BJ (cell line): ENCODE measurements at places on chromosomes 13 and 19.

GRCh38 chr19:41527089-41527488, 48.9 kb upstream of the CEACAM21 start:
- no peak for DNase-seq

DNA sequence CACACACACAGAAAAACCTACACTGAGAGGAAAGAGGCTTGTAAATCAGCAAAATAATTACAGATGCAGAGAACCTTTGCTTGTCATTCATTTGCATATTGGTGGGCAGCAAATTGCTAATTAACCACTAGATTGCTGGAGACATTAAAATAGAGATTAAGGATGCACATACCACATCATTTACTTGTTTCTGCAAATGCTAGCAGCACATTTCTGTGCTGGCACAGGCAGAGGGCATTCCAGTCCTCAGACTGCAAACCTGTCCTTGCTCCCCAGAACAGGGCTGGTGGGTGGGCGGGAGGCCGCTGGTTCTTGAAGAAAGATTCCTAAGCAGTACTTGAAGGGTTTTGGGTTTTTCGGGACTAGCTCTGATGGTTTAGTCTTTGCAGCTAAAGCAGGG, 941 bp upstream of the SIAH3 start:
- no peak for DNase-seq

DNA sequence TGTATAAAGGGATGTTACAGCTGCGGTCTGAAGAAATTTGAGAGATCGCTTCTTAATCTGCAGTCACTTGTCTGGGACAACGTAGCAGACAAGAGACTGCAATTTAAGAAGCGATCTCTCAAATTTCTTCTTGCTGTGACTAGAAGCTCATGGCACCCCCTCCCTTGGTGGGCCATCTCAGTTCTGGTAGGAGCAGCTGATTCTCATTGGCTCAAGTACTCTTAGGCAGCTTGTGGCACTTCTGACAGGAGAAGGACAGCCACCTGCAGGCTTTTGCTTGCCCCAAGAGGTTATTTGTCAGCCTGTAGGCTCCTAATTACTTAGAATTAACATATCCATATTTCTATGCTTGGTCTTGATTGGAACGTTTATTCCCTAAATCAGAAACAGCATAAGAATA, 503.0 kb downstream of the DCT start:
- DNase-seq, result no peak

DNA sequence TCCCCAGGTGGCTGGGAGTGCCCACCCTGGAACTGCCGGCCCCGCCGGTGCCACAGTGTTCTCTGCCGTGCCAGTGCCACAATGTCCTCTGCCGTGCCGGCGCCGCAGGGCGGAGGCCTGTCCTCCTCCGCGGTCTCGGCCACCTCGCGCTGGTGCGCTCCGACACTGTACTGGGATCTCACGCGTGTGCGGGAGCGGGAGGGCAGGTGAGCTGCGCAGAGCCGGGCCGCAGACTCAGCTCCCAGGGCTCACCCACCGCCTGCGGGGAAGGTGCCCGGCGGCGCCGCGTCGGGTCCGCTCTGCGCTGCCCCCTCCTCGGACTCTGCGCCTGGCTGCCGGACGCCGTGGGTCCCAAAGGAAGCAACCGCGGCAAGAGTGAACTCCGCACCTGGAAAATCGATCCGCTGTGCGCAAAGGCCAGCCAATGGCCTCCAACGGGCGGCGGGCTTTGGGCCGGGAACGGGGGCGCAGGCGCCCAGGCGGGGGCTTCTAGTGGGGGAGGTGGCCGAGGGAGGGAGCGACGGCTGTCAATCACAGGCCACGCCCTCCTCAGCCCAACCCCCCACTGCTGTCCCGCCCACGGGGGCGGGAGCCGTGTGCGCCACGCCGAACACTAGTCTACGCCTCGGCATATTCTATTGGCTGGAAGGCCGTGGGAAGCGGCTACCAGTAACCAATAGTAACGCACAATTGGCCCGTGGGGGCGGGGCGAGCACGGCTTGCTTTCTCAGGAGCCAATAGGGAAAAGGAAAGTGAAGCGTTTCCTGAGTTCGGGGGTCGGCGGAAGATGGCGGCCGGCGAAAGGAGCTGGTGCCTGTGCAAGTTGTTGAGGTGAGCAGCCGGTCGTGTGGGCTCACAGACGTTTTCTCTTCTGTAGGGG, at the start of gene ALG11:
Gene ALG11 (plus strand): TSS at position 767 of the 880 bp plus-strand sequence. CDS start 21 bp downstream, at position 788.
- DNase-seq, result peak; percentile 91
